ENCODE measurements at places on chromosomes 16 and 17. TPM values are rescaled to one million over a fixed set of nuclear protein-coding genes. Genes with fewer than 3 reads are reported as not detected.
A peak's percentile ranks its signal among the peaks of the same experiment; 100 is the strongest.

DNA sequence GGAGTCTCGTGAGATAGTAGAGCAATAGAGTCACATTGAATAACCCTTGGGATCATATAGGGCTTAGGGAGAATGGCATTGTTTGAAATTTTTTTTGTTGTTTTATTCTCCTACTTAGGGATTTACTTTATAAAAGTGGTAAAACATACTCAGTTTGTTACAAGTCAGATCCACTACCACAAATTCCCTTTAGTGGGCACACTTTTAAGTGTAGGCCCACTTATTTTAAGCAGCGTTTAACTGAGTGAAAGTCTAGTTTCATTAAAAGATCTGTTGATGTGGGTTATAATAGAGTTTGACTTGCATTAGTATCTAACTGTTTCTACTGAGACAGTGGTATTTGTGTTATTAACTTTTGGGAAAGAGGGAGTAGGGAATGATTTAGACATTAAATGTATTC is 49.3 kb downstream of the USP10 start:
- DNase-seq = no peak

DNA sequence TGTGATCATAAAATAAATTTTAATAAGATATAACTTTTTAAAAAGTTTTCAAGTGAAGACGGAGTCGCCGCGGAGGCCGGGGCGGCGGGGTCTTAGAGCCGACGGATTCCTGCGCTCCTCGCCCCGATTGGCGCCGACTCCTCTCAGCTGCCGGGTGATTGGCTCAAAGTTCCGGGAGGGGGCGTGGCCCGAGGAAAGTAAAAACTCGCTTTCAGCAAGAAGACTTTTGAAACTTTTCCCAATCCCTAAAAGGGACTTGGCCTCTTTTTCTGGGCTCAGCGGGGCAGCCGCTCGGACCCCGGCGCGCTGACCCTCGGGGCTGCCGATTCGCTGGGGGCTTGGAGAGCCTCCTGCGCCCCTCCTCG is at the start of gene FOXC2:
FOXC2 (plus strand) TSS at position 229 of the 365 bp plus-strand sequence. CDS start 507 bp downstream, outside the sequence.
- DNase-seq = peak; percentile 37

- no peak for DNase-seq
Measured at GRCh38 chr16:54937671-54938211, 7.1 kb downstream of the IRX5 start.

GRCh38 chr17:41919165-41919817 is 540 bp upstream of the ACLY start:
- no peak for DNase-seq

DNA sequence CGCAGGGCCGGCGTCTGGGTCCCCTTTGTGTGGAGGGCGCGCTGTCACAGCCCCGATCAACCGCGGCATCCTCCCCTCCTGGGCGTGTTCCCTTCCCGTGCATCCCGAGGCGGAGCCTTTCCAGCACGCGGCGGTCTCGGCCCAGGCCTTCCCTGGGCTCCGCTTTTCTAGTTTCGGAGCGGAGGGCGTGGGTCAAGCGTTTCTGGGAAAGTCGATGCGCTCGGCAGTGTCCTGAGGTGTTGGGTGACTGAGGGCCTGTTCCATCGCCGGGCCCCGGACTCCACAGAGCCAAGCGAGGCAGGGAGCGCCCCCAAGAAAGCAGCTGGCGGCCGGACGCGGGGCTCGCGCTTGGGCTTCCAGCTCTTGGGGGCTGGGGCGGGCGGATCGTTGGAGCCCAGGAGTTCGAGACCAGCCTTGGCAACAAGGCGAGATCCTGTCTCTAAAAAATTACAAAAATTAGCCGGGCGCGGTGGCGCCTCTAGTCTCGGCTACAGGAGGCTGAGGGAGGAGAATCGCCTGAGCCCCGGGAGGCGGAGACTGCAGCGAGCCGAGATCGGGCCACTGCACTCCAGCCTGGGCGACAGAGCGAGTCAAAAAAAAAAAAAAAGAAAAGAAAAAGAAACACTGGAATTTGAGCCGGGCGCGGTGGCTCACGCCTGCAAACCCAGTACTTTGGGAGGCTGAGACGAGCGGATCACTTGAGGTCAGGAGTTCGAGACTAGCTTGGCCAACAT is 806 bp downstream of the IFT140 start:
- peak; percentile 34 for DNase-seq

DNA sequence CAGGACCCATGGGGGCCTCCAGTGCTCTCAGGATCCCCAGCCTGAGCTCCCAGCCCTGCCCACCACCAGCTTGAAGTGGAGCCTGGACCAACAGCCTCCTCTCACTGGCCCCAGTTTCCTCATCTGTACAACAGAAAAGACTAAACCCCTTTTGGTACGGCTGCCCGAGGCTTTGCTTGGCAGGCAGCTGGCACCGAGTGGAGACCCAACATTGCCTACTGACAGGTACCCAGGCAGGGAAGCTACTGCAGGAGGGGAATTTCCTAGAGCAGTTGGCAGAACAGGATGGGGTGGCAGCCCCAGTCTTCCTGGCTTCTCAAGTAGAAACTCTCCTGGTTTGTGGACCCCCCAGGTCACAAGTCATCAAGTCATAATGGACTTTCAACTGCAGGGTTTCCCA is 14.2 kb downstream of the SREBF1 start:
- peak; percentile 38 for DNase-seq

DNA sequence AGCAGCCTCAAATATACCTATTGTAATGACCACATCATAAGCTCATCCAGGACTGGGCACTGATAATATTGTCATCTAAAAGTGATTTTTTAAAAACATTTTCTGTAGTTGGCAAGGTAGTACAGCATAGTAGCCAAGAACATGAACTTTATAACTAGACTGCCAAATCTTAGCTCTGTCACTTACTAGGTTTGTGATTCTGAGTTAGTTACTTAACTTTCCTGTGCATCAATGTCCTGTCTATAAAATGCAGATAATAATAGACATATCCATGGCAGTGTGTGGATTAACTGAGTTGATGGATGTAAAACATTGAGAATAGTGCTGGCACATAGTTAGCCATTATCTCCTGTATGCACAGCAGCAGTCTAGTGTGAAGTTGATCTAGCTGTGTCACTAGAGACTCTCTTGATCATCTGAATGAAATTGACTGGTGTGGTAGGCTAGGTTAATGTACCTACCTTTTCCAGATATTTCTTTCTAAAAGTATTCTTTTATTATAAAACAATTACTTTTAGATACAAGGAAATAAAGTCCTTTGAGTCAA is 101.5 kb downstream of the STXBP4 start:
- no peak for DNase-seq

DNA sequence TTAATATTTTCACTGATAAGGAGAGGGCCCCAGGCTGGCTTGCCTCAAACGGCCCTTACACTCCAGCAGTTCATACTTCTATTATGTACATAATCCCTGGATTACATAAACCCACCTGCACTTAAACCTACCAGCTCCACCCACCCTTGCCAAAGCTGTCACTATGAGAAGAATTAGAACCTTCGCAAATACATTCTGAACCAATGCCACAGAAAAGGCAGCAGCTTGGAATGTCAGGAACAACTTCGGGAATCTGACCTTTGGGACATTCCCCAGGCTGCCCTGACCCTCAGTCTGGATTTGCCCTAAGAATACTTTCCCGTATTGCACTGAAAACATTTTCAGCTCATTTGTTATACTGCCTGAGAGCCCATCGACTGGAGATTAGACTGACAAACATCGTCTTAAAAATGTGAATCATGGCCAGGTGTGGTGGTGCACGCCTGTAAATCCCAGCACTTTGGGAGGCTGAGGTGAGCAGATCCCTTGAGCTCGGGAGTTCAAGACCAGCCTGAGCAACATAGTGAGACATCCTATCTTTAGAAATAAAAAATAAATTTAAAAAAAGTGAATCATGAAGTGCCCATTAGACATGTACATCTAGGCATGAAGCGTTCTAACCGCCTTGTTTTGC is 21.0 kb upstream of the SEC14L1 start:
- DNase-seq = no peak

DNA sequence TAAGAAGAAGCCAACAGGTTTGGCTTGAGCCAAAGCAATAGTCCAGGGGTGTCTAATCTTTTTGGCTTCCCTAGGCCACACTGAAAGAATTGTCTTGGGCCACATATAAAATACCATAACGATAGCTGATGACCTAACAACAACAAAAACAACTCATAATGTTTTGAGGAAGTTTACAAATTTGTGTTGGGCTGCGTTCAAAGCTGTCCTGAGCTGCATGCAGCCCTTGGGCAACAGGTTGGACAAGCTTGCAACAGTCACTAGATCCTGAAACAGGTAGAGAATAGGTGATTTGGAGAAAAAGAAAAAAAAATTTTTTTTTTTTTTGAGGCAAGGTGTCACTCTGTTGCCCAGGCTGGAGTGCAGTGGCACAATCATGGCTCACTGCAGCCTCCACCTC is 4.5 kb downstream of the CRYBA1 start:
- DNase-seq = no peak

DNA sequence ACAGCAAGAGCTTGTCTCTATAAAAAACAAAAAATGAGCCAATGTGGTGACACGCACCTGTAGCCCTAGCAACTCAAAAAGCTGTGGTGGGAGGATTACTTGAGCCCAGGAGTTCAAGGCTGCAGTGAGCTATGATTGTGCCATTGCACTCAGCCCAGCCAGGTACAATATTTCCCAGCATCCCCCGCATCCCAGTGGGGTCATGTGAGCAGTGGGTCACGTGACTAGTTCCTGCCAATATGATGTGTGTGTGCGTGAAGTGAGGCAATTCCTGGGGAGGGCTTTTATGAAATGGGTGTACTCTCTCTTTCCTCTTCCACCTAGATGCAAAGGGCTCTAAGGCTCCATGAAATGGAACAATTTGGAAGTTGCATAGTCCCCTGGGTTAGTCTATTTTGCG is 81.3 kb downstream of the GSG1L start:
- DNase-seq = no peak

- DNase-seq = no peak
Measured at GRCh38 chr17:17435323-17435722, 41.5 kb upstream of the MED9 start.

- no peak for DNase-seq
Measured at GRCh38 chr16:9365370-9365728, 273.9 kb downstream of the HAPSTR1 start.

Gene SEZ6
- total RNA-seq = 0.31 TPM

Gene GAN
- total RNA-seq = 4.5 TPM

Gene TP53TG3B
- total RNA-seq = not detected

Gene PLD6
- 7.1 TPM for total RNA-seq

Gene ARL2BP
- total RNA-seq = 35.6 TPM

Gene NPIPA2
- total RNA-seq = 2.2 TPM

Gene ADAP2
- 1.1 TPM for total RNA-seq

Gene CES3
- 1.1 TPM for total RNA-seq

Gene TMEM132E
- 0.05 TPM for total RNA-seq

Gene PTGES3L
- not detected for total RNA-seq

Gene SLFN12
- 1.3 TPM for total RNA-seq

Gene SPN
- total RNA-seq = 45.7 TPM

Gene HSD17B2
- not detected for total RNA-seq

Gene LYZL6
- total RNA-seq = not detected
